ENCODE measurements at places on chromosomes 2 and 18. TPM values are rescaled to one million over a fixed set of nuclear protein-coding genes. Genes with fewer than 3 reads are reported as not detected.

The ACKR3 gene
- total RNA-seq: 3.8 TPM

The SAG gene
- total RNA-seq: not detected

The MERTK gene
- 1.4 TPM for total RNA-seq

The AP1S3 gene
- total RNA-seq: 70.7 TPM

The DCDC2C gene
- not detected for total RNA-seq

The RAD51AP2 gene
- 0.34 TPM for total RNA-seq

The EMILIN1 gene
- 0.34 TPM for total RNA-seq

The TUBB8B gene
- under 0.01 TPM for total RNA-seq

The GRHL1 gene
- total RNA-seq: 32.5 TPM

The SULT1C2 gene
- 0.34 TPM for total RNA-seq

The REG1B gene
- not detected for total RNA-seq

The TRIM54 gene
- not detected for total RNA-seq

The MC2R gene
- total RNA-seq: not detected

The ZDBF2 gene
- total RNA-seq: 12.7 TPM

The USP34 gene
- total RNA-seq: 126 TPM

All from nasal cavity respiratory epithelium epithelial cell of viscerocranial mucosa (primary cell).